Natural killer cell (primary cell): ENCODE measurements at places on chromosomes 16 and 17. TPM values are rescaled to one million over a fixed set of nuclear protein-coding genes. Genes with fewer than 3 reads are reported as not detected.

DNA sequence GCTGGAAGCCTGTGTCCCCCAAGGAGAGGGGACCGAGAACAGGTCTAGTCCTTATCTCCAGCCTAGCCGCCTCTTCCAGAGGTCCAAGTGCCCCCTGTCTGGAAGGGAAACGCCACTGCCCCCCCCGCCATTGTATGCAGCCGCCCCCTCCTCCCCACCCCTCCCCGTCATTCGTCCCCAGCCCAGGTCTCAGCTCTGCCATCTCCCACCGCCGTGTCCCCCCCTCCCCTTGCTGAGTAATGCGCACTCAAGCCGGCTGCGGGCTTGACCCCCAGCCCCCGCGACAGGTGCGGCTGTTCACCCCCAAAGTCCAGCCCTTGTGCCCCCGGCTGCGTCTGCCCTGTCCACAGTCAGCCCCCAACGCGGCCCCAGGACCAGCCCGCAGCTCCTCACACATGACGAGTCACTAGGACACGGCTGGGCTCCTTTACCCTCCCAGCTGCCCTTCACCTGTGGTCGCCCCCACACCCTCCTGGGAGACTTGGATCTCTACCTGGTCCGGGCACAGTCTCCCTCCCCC lies 622 bp downstream of the GPRC5B start:
- no peak overlapping the region for H3K27ac ChIP-seq
- H3K36me3 ChIP-seq: no peaks in the 10 kb centered on the region
- no peak overlapping the region for H3K4me3 ChIP-seq
- H3K27me3 ChIP-seq: peaks cover 22% of the 10 kb centered on the region
- peaks cover 27% of the 10 kb centered on the region for H3K4me1 ChIP-seq

GRCh38 chr16:4391631-4392381 lies 20.2 kb downstream of the VASN start:
- H3K36me3 ChIP-seq: peaks cover 74% of the 10 kb centered on the region
- H3K27me3 ChIP-seq: no peaks in the 10 kb centered on the region
- DNase-seq: peak; percentile 50
- H3K27ac ChIP-seq: no peak overlapping the region
- no peaks in the 10 kb centered on the region for H3K4me1 ChIP-seq

DNA sequence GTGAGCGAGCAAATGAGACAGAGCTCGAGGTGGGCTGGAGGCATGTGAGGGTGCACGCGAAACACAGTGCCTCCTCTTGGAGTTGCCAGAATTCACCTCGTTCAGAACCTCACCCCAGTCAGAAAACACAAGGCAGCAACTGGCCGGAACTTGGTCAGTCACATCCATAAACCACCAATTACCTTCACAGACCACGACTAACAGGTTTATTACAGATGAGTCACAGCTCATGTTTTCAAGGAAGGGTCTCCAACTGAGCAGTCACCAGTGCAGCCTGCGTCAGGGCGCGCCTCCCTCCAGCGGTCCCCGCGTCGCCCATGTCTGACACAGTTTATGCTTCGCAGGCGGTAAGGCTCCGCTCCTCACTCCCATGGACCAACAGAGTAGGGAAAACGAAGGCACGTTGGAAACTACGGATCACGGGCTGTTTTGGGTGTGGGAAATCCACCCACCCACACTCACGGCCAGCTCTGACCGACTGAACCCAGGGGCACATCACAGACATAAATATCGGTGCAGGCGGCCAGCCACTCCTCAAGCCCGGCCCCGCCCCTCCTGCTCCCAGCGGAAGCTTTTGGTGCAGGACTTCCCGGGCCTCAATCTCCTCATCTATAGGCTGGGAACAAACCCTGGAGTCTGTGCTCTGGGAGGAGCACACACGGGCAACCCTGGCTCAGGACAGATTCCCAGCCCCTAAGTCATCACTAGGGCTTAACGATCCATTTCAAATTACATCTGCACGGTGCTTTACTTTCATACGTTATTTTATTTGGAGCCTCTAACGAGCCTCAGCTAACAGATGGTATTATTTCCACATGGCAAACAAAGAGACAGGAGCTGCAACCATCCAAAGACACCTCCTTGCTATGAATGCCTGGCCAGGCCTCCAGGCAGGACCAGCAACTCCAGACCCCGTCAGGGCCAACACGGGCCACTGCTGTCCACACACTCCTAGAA lies 126.3 kb downstream of the ZNF778 start:
- H3K4me1 ChIP-seq: peaks cover 37% of the 10 kb centered on the region
- H3K27me3 ChIP-seq: no peaks in the 10 kb centered on the region
- no peak overlapping the region for H3K4me3 ChIP-seq
- no peak overlapping the region for H3K27ac ChIP-seq

- H3K27ac ChIP-seq: no peak overlapping the region
- H3K27me3 ChIP-seq: no peaks in the 10 kb centered on the region
- no peaks in the 10 kb centered on the region for H3K36me3 ChIP-seq
- DNase-seq: no peak
- H3K4me1 ChIP-seq: peaks cover 10% of the 10 kb centered on the region
Observed at GRCh38 chr16:14310519-14310991, 239.4 kb downstream of the MRTFB start.

- H3K4me3 ChIP-seq: no peak overlapping the region
- H3K27me3 ChIP-seq: no peaks in the 10 kb centered on the region
- no peak for DNase-seq
- no peak overlapping the region for H3K27ac ChIP-seq
Observed at GRCh38 chr17:7803981-7804380, 30.0 kb upstream of the KDM6B start.

DNA sequence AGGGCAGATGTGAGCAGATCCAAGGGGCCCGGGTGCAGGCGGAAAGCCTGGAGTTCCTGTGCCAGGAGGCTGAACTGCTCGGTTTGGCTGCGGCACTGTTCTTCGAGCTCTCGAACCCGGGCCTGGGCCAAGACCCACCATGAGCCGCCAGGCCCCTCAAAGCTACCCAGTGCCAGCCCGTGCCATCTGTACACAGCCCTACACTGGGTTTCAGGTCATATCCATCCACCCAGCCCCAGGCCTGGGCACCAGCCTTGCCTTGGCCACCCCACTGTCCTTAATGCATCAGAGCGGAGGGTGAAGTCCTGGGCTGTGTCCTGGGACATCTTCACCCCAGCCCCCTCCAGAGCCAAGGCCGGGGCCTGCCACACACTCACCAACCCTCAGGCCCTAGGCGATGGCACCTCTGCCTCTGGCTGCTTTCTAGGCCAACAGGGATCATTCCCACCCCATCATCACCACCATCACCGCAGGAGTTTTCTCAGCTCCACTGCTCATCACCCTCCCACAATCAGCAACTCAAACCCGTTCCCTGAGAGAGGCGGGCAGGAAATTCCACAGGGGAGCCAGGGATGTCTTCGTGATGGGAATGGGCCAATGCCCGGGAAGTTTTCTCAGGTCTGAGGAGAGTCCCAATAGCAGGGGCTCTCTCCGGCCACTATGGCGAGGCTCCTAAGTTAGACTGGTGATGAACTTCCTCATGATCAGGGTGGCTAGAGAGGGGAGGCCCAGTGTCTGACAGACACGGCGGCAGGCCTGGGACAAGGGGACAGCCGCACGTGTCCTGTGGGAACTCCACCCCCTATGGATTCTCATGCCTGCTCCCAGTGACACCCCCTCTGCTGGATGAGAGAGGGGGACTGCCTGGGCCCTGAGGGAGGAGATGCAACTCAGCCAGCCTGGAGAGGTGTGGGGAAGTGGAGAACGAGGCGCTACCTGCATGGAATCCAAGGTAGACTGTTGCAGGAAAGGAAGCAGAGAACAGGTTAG lies 9.1 kb downstream of the TSPOAP1 start:
- no peak overlapping the region for H3K4me3 ChIP-seq
- no peak overlapping the region for H3K27ac ChIP-seq
- DNase-seq: no peak
- peaks cover 51% of the 10 kb centered on the region for H3K4me1 ChIP-seq
- no peaks in the 10 kb centered on the region for H3K27me3 ChIP-seq

DNA sequence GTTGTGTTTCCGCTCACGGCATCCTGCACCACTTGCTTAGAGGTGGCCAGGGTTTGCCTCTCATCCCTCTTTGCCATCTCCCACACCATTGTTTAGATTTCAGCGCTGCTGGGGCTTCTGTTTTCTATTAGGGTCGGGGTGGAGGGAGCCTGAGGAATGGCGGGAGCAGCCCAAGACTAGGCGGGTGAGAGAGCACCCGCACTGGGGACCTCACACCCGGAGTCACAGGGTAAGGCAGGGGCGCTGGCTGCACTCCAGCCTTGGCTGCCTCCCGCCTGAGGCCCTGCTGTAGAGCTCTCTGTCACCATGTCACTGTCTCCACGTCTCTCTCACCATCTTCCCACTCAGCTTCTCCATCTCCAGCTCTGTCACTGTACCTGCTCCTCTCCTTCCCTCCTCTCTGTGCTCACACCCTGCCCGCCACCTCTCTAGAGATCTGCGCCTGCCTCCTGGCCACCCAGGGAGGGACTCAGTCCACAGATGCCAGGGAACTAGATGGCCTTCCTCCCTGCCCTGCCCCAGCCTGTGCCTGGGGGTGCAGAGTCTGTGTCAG lies 32.8 kb upstream of the ABCC3 start:
- no peak for DNase-seq
- H3K4me1 ChIP-seq: no peaks in the 10 kb centered on the region
- H3K27me3 ChIP-seq: no peaks in the 10 kb centered on the region
- no peak overlapping the region for H3K27ac ChIP-seq

GRCh38 chr17:28142305-28142704 lies 99.8 kb downstream of the NLK start:
- H3K4me3 ChIP-seq: no peak overlapping the region
- H3K4me1 ChIP-seq: no peaks in the 10 kb centered on the region
- H3K27ac ChIP-seq: no peak overlapping the region
- DNase-seq: no peak

DNA sequence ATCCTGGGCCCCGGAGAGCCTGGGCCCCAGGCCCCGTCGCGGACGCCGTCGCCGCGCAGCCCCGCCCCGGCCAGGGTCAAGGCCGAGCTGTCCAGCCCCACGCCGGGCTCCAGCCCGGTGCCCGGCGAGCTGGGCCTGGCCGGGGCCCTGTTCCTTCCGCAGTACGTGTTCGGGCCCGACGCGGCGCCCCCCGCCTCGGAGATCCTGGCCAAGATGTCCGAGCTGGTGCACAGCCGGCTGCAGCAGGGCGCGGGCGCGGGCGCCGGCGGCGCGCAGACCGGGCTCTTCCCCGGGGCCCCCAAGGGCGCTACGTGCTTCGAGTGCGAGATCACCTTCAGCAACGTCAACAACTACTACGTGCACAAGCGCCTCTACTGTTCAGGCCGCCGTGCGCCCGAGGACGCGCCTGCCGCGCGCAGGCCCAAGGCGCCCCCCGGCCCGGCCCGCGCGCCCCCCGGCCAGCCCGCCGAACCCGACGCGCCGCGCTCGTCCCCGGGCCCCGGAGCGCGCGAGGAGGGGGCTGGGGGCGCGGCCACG lies 36.8 kb upstream of the ZC3H18 start:
- peaks cover 46% of the 10 kb centered on the region for H3K4me1 ChIP-seq
- H3K36me3 ChIP-seq: peaks cover 40% of the 10 kb centered on the region
- no peak for DNase-seq
- no peak overlapping the region for H3K27ac ChIP-seq
- no peak overlapping the region for H3K4me3 ChIP-seq

DNA sequence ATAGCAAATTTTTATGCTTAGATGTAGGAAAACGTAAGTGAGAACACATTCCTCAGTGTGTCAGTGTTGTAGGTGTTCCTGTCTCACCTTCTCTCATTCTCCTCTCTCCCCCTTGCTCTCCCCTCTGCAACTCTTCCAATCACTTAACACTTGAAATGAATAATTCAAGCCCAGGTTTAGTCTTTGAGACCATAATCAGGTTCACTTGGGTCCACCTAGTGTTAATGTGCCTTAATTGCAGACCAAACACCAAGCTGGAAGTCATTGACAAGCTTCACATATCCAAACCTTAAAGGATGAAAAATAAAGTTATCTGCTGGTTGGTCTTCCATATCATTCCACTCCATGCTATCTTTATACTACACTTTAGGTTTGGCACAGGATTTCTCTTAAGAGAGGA lies 37.0 kb downstream of the STXBP4 start:
- H3K36me3 ChIP-seq: peaks cover 6% of the 10 kb centered on the region
- DNase-seq: peak; percentile 18
- no peaks in the 10 kb centered on the region for H3K27me3 ChIP-seq
- H3K4me1 ChIP-seq: no peaks in the 10 kb centered on the region
- H3K27ac ChIP-seq: no peak overlapping the region

GRCh38 chr17:72754513-72754912 lies 338.0 kb downstream of the SLC39A11 start:
- no peaks in the 10 kb centered on the region for H3K4me1 ChIP-seq
- H3K36me3 ChIP-seq: no peaks in the 10 kb centered on the region
- H3K27me3 ChIP-seq: no peaks in the 10 kb centered on the region
- no peak for DNase-seq

- H3K27ac ChIP-seq: no peak overlapping the region
- H3K4me1 ChIP-seq: no peaks in the 10 kb centered on the region
- no peaks in the 10 kb centered on the region for H3K36me3 ChIP-seq
- H3K27me3 ChIP-seq: no peaks in the 10 kb centered on the region
Observed at GRCh38 chr17:15657868-15658267, 26.2 kb downstream of the TRIM16 start.

GRCh38 chr17:79622122-79622601 lies 11.3 kb upstream of the RBFOX3 start:
- no peak overlapping the region for H3K4me3 ChIP-seq
- DNase-seq: no peak
- no peak overlapping the region for H3K27ac ChIP-seq
- no peaks in the 10 kb centered on the region for H3K27me3 ChIP-seq

DNA sequence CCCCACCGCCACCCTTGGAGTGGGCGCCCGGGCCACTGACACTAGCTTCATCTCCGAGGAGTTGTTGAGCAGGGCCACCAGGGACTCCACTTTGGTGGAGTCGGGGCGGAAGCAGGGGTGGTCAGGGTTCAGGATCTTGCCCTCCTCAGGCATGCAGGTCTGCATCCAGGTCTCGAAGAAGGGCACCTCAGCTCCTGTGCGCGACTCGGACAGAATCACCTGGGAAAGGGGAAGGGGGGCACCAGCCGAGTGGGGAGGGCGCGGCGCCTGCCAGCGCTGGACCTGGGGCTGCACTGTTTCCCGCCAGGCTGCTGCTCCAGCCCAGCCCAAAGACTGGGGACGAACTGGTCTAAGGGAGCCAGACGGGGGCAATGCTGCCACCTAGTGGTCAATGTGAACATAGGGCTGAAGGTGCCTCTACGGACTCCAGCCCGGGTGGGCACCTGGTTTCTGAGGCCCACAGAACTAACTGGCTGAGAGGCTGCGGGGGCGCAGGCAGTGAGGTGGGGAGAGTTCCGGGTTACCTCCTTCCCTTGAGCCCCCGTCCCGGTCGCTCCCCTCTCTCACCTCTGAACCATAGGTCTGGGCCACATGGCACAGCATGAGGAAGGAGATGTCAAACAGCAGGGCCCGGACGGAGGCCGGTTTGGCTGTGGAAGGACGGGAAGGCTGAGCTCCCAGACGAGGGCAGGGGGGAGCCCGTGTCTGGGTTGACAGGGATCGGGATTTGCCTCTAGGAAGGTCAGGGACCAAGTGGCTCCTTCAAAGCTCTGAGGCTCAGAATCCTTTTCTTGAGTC lies 11.8 kb downstream of the CSF3 start:
- no peaks in the 10 kb centered on the region for H3K27me3 ChIP-seq
- H3K4me1 ChIP-seq: peaks cover 17% of the 10 kb centered on the region
- no peak overlapping the region for H3K4me3 ChIP-seq
- no peak overlapping the region for H3K27ac ChIP-seq

Gene MYO15A
- total RNA-seq: 1.8 TPM

Gene CSH1
- total RNA-seq: not detected

Gene ZNF263
- total RNA-seq: 28.1 TPM

Gene USP43
- total RNA-seq: 9.3 TPM
